ENCODE measurements at places on chromosomes 4 and X. TPM values are rescaled to one million over a fixed set of nuclear protein-coding genes. Genes with fewer than 3 reads are reported as not detected.

GRCh38 chrX:132875650-132876522 is 82.5 kb downstream of the HS6ST2 start:
- no peak for DNase-seq

GRCh38 chr4:8614365-8615193 is 22.0 kb downstream of the CPZ start:
- DNase-seq = no peak

The KLHL4 gene
- 2.7 TPM for total RNA-seq

The HSFX3 gene
- total RNA-seq = not detected

All from neural crest cell (in vitro differentiated cells).